A549 treated with RU486 at 1 μM for 4 hours (cell line): ENCODE measurements at places on chromosomes 12 and 14. TPM values are rescaled to one million over a fixed set of nuclear protein-coding genes. Genes with fewer than 3 reads are reported as not detected.

Gene MYH6
- total RNA-seq: not detected in 5 replicates

Gene ASIC1
- 4.8 to 6.5 TPM (median 5.9 TPM) in 5 replicates for total RNA-seq

Gene GLI1
- 7.7 to 10.7 TPM (median 8.5 TPM) in 5 replicates for total RNA-seq

Gene GTF2A1
- total RNA-seq: 12.6 to 15.5 TPM (median 13.1 TPM) in 5 replicates

Gene KCNC2
- not detected in 5 replicates for total RNA-seq

Gene ZNF10
- 0.81 to 2.2 TPM (median 1.0 TPM) in 5 replicates for total RNA-seq

Gene TSPAN9
- 18.7 to 30.3 TPM (median 22.9 TPM) in 5 replicates for total RNA-seq

Gene MANSC1
- 3.2 to 4.6 TPM (median 3.7 TPM) in 5 replicates for total RNA-seq

Gene SERPINA10
- not detected in 5 replicates for total RNA-seq

Gene HOXC9
- 11.4 to 14.1 TPM (median 13.1 TPM) in 5 replicates for total RNA-seq

Gene PLEKHG7
- total RNA-seq: 0.10 TPM in 1 of 5 replicates, not detected in the others

Gene WIF1
- not detected in 5 replicates for total RNA-seq

Gene TRMT5
- 12.3 to 16.5 TPM (median 15.7 TPM) in 5 replicates for total RNA-seq

Gene OR5AU1
- not detected in 5 replicates for total RNA-seq

Gene PPFIA2
- total RNA-seq: 0.55 TPM in 1 of 5 replicates, not detected in the others

Gene C12orf56
- 0.06 TPM in 1 of 5 replicates, not detected in the others for total RNA-seq

Gene MYF5
- total RNA-seq: not detected in 5 replicates

Gene HCAR1
- 0.03 to 0.09 TPM (median 0.07 TPM) in 5 replicates for total RNA-seq

Gene PRR4
- total RNA-seq: 1.9 to 5.3 TPM (median 3.3 TPM) in 5 replicates

Gene ESPL1
- 15.6 to 22.5 TPM (median 18.2 TPM) in 5 replicates for total RNA-seq

Gene CDK2
- 55.0 to 59.1 TPM (median 57.1 TPM) in 5 replicates for total RNA-seq

Gene GPR132
- total RNA-seq: 0.43 to 0.64 TPM (median 0.55 TPM) in 5 replicates
